ENCODE measurements at places on chromosomes 7 and 10.

DNA sequence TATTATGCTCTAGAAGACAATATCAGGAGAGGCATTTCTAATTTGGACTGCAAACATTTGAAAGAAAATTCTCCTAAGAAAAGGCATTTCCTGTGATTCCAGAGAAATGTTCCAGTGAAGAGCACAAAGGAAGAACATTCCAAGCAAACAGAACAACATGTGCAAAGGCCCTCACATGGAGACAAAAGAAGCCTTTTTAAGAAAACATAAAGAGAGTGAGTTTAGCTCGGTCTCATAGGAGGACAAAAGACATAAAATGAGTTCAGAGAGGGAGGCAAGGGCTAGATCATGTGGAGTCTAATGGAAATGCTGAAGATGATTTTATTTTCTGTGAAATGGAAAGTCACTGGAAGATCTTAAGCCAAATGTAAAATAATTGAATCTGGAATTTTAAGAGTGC is 269.8 kb upstream of the HGF start:
- DNase-seq, result no peak

DNA sequence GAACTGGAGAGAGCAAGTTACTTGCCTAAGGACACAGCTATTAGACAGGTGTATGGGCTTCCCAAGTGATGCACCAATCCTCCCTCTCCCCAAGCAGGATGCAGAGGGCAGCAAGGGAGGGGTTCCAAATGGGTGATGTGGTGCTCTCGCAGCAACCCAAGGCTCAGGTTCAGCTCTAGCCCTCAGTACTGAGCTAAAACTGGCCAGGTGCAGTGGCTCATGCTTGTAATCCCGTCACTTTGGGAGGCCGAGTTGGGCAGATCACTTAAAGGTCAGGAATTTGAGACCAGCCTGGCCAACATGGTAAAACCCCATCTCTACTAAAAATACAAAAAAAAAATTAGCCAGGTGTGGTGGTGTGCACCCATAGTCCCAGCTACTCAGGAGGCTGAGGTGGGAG is 40.7 kb downstream of the GPRIN2 start:
- DNase-seq, result no peak

GRCh38 chr10:58514111-58514770 is 1.6 kb downstream of the BICC1 start:
- DNase-seq, result no peak

DNA sequence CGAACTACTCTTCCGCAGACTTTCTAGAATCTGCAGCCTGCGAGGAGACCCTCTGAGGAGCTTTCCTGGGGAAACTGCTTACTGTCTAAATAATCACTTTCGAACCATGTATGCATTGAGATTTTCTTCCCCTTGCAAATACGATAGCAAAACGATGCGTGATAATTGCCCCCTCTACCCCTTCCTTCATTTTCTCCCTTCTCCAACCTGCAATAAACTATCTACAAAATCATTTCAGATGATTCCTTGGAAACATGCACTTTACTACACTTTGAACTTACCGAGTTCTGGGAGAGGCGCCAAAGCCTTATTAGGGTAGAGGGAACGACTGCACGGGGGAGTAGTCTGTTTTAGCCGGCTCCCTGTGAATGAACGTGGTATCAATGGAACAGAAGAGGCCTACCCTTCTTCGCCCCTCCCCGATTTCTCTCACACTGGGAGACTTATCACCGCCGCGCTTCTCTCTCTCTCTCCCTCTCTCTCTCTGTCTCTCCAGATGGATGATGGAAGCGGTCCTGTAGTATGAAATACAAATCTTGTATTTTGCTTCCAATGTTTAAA is at the start of gene FGFBP3:
Gene FGFBP3, minus strand, starts transcription at position 370 of the 561 bp plus-strand sequence. CDS start 517 bp downstream, outside the sequence.
- peak; percentile 84 for DNase-seq

- no peak for DNase-seq
Measured at GRCh38 chr7:25134358-25135010, 9.4 kb upstream of the CYCS start.

DNA sequence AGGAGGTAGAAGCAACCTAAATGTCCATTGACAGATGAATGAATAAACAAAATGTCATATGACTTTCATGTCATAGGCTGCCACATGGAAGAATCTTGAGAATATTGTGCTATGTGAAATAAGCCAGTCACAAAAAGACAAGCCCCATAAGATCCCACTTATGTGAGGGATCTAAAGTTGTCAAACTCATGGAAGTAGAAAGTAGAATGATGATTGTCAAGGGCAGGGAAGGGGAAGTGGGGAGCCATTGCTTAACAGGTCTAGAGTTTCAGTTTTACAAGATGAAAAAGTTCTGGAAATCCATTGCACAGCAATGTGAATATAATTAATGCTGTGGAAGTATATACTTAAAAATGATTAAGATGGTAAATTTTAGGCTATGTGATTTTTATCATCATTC is 229.3 kb upstream of the KMT2E start:
- no peak for DNase-seq

All from NCI-H146 (cell line).